Pancreas (tissue), 10 donors: ENCODE measurements at places on chromosomes 4 and X. TPM values are rescaled to one million over a fixed set of nuclear protein-coding genes. Genes with fewer than 3 reads are reported as not detected.

DNA sequence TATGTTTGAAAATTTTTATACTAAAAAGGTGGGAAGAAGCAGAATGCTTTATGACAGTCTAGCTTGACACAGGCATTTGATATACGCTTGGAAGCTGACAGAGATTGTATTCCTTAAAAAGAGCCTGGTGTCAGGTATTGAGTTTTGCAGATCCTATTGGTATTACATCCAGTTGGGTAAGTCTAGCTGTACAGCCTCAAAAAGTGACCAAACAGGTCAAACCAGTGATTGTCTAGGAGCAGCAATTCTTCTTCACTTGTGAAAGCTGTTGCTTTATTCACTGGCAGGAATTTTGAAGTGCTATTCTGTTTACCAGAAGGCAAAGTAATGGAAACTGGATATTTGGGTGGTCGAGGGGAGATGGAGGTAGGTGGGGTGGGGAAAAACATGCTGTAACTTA lies 77.5 kb downstream of the UCHL1 start:
- no peak for DNase-seq

- no peak for DNase-seq
Observed at GRCh38 chr4:72984351-72984750, 85.2 kb downstream of the COX18 start.

GRCh38 chrX:39828971-39829370 lies 268.8 kb downstream of the BCOR start:
- no peak for DNase-seq

- DNase-seq = no peak
Observed at GRCh38 chr4:5018096-5018495, 1.2 kb downstream of the CYTL1 start.

GRCh38 chr4:186204103-186204559 lies 12.8 kb downstream of the CYP4V2 start:
- no peak for DNase-seq

Gene UGT8
- total RNA-seq = 9.6 TPM

Gene GPRASP2
- 7.0 TPM for total RNA-seq

Gene ELF4
- total RNA-seq = 1.9 TPM

Gene CSAG1
- total RNA-seq = not detected
